Amygdala (tissue), 56 donors: ENCODE measurements at places on chromosomes 7 and 10.

GRCh38 chr10:6077071-6077675 is 11.7 kb upstream of the RBM17 start:
- no peak for DNase-seq

GRCh38 chr10:28087661-28088351 is 88.9 kb upstream of the ODAD2 start:
- no peak for DNase-seq

GRCh38 chr10:118139321-118139720 is 92.6 kb upstream of the RAB11FIP2 start:
- no peak for DNase-seq

GRCh38 chr7:22663357-22663718 is 63.7 kb upstream of the IL6 start:
- DNase-seq = no peak

DNA sequence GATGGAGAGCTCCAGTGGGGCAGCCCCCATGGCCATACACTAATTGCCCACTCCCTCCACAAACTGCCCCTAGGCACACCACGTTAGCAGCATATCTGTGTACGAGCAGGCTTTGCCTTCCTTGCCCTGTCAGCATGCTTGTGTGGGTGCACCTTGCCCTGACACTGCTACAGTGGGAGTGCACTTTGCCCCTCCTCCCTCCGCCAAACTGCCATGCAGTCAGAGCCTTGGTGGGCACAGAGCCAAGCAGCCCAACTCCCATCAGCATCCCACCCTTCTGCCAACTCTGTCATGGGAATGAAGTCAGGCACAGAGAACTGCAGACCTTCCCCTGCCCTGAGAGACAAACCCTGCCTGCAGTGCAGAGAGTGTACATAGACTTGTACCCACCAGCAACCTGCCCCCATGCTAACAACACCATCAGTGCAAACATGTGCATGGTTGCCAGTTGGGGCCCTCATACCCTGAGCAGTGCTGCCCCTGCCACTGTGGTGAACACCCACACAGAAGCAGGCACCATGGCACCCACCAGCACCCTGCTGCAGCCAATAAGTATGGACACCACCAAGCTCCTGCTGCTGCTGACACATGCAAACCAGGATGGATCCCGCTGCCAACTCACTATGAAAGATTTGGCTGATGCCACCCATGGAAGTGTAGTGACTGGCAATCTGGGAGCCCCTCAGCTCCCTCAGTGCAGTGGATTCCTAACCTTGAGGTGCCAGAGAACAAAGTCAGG is 1197.7 kb upstream of the CELF2 start:
- no peak for DNase-seq

DNA sequence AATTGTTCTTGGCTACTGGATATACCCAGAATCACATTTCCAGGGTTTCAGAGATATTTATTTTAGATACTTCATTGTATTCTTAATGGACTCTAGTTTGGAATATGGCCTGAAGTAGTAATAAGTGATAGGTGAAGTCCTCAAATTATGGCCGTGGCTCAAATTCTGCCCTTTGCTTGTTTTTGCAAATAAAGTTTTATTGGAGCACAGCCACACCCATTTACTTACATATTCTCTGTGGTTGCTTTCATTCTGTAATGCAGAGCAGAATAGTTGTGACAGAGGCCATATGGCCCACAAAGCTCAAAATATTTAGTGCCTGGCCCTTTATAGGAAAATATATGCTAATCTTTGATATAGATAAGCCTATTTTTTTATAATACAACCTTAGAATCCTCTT is 19.5 kb downstream of the ANLN start:
- no peak for DNase-seq

GRCh38 chr10:131886237-131886636 is 14.6 kb upstream of the PPP2R2D start:
- DNase-seq = no peak

DNA sequence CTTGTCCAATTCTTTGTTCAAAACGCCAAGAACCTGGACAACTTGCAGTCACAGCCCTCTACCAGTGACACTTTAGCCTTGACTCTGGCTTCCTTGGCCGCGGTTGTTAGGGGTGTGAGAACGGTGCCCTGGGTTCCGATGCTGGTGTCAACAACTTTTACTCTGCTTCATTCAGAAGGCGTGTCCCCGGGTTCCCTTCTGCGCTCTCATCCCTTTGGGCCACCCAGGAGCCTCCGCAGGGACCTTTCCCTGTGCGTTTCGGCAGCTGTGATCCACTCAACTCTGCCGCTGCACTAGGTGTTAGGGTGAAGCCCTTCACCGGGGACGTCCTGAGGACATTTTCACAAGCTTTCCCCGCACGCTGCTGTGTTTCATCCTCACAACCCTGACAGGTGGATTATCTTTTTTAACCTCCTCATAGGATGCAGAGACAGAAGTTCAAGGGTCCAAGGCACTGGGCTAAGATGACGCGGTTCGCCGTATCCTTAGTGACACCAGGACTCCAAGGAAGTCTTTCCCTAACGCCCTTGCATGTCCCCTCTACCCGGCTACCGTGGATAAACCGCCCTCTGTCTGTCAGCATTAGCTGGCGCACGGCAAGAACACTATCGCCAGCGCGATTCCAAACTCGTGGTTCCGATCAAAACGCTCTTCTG is 133.5 kb upstream of the SHH start:
- DNase-seq = no peak

DNA sequence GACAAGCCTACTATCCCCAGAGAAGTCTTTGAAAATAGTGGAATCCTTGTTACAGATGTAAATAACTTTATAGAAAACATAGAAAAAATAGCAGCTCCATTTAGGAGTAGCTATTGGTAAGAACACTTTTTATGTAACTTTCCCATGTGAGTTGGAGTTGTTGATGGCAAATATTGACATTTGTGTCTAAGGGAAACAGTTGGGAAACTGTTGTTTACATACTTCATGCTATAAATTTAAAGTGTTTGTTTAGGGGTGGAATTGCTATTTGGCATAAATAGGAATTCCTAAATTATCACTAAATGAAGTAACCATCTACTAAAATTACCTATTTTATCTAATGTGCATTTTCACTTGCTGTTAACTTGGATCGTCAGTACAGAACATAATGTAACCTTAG is 50.7 kb downstream of the GDI2 start:
- DNase-seq = no peak

- no peak for DNase-seq
Observed at GRCh38 chr10:70228491-70228890, 4.7 kb downstream of the PPA1 start.

- DNase-seq = no peak
Observed at GRCh38 chr10:79585870-79586527, 24.7 kb upstream of the SFTPA1 start.

DNA sequence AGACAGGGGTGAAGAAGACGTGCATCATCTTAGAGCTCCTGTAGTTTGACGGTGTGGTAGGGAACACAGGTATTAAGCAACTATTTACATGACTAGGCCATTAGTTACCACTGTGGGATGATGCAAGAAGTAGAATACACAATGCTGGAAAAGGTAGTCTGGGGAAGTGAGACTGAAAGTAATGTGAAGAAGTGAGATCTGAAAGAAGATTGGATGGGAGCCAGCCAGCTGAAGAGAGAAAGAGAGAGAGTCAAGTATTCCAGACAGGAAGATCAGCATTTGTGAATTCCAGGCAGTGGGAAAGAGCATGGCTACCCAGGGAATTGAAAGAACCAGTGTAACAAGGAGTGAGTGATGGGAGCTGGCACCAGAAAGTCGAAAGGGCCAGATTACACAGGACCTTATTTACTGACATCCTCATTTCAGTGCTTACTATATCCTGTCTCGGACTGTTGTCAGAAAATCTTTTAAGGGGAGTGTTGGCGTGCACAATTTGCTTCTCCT is 4.0 kb upstream of the CFAP58 start:
- no peak for DNase-seq

- DNase-seq = no peak
Observed at GRCh38 chr10:90197766-90198165, 496.4 kb downstream of the KIF20B start.

GRCh38 chr7:44748045-44748947 is at the start of gene ZMIZ2:
ZMIZ2 (plus strand) TSS chr7:44748847; CDS start chr7:44756250, 7,403 bp downstream.
- peak; percentile 81 for DNase-seq

DNA sequence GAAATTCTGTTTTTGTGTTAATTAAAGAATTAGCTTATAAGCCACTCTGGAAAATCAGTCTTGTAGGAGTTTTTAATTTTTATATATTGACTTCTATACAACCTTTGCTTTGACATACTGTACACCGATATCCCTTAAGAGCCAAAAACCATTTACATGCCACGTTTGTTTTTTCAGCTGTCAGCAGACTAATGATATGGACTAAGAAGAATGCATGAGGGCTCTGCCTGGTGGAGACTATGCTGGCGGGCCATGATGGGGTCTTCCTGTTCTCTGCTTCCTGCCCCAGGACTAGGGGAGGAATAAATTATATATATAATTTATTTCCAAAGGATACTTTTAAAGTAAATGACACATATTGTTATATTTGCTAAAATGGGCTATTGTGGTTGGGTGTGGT is 96.3 kb downstream of the CDK14 start:
- DNase-seq = no peak

GRCh38 chr10:17768496-17768895 is 16.5 kb downstream of the TMEM236 start:
- no peak for DNase-seq

DNA sequence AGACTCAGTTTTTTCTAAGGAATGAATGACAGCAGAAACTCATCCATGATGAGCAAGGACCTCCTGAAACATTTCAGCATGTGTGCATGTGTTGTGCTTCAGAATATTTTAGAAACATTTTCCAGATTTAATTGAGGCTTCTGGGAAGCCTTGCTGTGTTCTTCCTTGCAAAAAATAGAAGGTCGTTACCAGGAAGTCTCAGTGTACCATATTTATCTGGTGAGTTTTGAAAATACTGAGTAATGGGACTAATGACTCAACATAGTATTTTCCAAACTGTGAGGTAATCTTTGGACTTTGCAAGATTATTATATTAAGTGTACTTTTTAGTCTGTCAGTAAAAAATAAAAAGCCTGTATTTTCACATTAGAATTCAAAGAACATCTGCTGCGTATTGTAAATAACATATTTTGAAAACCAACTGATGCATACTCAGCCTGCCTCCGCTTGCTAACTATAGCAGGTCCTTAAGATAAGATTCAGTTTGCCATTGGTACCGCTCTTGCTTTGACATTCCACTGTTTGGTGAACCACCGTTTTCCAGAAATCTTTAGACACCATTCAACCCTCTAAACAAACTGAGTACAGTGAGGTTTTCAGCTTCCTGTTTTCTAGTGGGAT is 739.6 kb upstream of the GALNT17 start:
- no peak for DNase-seq

DNA sequence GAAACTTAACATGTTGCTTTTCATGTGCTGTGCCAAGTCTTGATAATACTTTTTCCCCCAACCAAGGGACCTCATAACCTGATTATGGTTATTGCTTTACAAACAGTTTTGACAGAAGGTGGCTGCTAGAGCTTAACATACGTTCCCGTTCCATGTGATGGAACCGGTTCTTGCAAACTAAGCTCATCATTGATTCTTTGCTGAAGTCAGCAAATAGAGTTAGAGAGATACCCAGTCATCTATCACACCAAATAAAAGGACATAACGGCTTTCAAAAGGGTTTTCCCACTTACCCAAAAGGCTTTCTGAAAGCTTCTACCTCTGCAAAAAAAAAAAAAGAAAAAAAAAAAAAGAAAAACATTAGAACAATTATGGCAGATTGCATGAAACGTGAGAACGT is 230.3 kb upstream of the MDFIC start:
- no peak for DNase-seq

DNA sequence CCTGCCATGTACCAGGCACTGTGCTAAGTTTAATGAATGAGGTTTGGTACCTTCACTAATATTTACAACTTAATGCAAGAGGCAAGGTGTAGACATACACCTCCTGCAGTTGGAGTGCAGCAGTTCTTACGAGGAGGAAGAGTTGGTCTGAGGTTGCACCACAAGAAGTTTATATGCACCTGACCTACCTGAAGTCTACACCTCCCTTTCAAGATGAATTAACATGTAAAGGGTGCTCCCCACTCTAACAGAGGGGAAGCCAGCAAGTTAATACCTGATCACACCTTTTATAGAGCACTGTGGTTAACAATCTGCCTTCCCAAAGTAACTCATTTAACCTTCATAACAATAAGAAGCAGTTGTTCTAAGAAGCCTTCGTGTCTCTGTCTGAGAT is 120.0 kb downstream of the LYZL1 start:
- DNase-seq = no peak

DNA sequence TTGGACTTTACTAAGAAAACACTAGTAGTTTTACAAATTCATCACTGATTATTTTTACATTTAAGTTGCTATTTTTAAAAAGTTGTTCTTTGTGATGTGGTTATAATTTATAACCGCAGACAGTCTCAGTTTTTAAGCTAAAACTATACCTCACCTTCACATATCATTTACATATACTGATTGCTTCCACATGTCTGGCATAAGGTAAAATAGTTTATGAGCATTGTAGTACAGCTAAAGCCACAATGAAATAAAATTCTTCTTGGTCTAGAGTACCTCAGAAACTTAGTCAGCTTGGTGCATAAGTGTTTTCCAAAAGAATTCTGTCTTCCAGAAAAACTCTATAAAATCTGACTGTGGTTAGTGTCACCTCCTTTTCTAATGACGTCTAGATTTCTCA is 13.0 kb downstream of the SEMA3A start:
- no peak for DNase-seq

GRCh38 chr10:35136263-35136815 is 9.7 kb downstream of the CREM start:
- no peak for DNase-seq

DNA sequence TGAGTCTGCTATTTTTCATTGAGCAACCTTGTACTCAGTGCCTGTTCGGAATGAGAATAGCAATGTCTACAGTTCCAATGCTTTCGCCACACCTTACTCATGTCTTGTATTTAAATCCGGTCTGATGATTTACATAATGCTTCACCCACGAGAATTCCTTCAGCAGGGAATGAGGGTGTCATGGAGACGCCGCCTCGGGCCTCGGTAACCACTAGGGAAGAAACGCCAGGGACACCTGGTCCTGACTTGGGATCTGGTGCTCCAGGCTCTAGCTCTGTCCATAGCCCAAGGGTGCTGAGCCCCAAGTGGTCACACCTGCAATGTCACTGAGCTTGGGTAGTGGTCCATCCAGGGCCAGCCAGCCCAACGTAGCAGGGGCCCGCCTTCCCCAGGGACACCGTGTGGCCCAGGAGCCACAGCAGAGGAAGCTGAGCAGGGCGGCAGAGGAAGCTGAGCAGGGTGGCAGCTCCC is 37.4 kb downstream of the PRKAG2 start:
- no peak for DNase-seq

DNA sequence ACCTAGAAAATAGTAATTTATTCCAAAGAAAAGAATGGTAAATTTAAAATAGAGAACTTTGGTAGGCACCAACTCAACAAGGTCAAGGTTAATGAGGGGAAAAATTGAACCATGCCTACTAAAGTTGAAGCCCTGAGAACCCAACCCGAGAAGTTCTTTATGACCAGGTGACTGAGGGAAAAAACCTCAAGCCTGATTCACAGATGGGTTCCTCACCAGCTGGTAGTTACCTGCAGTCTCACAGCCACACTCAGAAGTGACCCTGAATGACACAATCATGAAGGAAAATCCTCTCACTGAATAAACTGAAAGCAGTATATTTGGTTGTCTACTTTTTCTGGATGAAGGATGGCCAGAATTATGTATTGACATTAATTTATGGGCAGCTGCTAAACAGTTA is 7.0 kb downstream of the C10orf67 start:
- DNase-seq = no peak
